CD4-positive, alpha-beta T cell treated with Interferon alpha-2 for 1 hour (primary cell): ENCODE measurements at places on chromosomes 6 and 20.

- DNase-seq: no peak
These were observed 533.9 kb downstream of the RFPL4B start for GRCh38 chr6:112881027-112881426.

GRCh38 chr6:37690964-37691735 is 6.5 kb downstream of the MDGA1 start:
- no peak for DNase-seq

DNA sequence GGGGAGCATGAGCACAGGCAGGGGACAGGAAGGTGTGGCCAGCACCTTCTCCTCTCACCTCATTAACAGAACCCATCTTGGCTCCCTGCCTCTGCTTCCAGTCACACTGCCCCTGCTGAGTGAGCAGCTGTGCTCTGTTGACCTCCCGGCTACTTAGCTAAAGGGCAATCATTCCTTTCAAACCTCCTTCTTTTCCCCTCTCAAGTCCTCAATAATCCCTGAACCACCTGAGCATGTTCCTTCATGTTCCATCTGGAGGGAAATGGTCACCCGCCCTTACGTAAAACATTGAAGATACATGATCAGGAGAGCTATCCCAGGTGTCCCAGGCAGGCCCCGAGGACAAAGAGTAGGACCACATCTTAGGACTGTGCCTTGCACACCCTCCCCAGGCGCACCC is 21.7 kb upstream of the MRPS10 start:
- DNase-seq: no peak

- no peak for DNase-seq
These were observed 6.1 kb downstream of the DNPH1 start for GRCh38 chr6:43223175-43223574.

GRCh38 chr20:48384147-48384818 is 443.5 kb downstream of the PREX1 start:
- DNase-seq: no peak

DNA sequence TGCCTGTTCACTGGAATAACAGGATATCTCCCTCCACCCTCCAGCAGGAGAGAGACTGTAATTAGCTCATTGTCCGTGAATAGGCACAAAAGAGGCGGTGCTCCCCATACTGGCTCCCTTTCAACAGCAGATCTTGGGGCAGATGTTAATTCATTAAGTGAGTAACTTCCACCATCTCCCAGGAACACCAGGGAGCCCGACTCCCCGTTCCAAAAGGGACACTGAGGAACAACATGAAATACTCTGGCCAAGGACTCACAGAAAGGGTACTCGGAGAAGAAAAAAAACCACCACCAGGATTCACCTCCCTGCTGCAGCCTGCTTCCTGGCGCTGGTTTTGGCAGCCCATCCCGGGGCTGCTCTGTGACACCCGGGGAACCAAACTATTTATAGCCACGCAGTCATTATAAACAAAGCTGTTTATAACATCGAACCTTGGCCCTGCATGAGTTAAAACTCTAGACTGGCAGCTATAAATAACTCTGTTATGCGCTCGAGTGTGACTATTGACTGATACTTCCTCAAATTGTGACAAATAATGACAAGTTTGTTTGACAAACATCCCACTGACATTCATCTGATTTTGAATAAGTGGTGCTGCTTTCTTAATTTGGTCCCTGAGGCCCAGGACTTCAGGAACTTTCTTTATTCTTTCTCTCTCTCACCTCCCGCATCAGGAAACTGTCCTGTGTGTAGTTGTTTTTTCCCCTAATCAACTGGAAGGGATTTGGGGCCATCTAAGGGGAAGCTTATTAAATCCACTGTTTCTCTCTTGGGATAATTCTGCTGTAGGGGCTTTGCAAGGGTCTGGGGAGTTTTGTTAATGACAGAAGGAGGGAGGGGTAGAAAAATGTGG is 521.6 kb downstream of the CD83 start:
- DNase-seq: peak; percentile 30

DNA sequence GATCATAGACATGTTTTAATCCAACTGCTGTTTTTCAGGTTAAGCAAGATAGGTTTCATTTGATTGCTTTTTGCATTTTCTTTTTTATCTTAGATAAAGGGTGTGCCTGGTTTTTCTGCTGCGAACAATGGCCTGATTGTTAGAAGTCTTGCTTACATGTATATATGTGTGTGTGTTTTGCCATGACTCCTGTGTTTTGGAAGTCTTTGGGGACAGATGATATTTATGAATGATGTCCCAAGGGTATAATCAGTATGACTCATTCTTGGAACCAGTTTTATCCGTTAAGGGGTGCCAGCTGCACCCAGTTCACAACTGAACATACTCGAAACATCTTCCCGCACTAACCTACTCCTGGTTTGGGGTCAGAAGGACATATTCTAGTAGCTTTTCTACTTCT is 230.1 kb upstream of the SUPT3H start:
- DNase-seq: no peak

DNA sequence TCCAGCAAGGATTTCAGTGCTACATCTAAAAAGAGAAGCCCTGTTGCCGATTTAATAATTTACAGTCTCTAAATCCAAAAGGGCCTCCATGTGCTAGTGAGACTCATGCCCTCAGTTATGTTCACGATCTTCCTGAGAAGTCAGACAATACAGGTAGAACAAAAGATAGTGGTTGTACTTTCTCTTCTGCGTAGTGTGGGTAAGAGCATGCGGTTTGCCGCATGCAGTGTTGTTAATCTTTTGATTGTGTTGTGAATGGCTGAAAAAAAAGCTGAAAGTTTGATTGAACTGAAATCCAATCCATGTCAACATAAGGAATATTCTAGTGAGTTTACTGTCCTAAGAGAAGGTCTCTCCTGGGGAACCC is 74.8 kb upstream of the AGPAT4 start:
- DNase-seq: no peak

DNA sequence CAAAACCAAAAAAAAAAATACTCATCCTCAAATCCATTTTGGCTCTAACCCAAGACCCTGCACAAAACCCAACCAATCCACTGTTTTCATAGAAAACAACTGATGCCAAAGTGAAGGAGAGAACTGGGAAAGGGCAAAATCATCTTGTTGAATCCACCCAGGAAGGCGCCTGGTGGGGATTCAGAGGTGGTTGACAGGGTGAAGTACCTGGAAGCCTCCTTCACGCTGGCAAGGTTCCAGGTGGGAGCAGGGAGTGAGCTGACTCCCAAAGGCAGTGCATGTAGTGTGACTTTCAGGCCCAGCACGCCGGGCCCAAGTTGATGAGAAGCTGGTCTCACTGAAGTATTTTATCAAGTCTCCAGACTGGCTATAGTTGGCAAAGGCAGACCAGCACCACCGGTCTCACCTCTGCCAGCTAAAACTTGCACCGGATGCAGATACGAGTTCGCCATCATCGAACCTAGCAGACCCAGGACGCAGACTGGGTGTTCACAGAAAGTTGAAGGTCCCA is 16.5 kb downstream of the PPP1R10 start:
- DNase-seq: no peak

DNA sequence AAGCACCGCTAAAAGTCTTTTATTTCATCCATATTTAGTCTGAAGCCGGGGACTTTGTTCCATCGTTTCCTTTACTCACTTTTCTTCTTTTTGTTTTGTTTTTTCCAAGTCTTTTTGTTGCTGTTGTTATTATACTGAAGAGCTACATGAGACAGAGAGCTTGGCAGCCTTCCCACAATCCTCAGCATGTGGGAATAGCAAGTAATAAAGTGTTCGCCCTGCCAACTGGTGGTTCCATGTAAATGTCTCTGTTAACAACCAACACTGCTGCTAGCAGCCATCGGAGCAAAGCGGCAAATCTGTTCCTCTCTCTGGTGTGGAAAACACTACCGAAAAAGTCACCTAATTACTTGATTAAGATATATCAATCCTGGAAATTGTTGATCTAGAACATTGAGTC is 437.8 kb upstream of the ID4 start:
- DNase-seq: no peak

DNA sequence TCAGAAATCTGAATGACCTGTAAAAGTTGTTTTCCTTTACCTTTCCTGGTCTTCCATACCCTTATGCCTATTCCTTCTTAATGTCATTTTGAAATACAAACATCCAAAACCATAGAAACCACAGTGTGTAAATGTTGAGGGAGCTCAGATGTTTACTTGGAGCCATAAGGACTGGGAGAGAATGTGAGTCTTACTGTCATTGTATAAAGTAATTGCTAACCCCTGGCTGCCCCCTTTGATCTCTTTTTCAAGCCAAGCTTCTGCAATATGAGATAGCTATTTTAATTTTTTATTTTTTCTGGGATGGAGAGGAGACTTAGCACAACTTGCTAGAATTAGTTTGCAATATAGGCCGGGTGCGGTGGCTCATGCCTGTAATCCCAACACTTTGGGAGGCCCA is 124.4 kb upstream of the AKIRIN2 start:
- no peak for DNase-seq

GRCh38 chr20:23024701-23025100 is 10.4 kb upstream of the SSTR4 start:
- DNase-seq: no peak

GRCh38 chr6:44650495-44650894 is 263.0 kb downstream of the CDC5L start:
- DNase-seq: no peak

GRCh38 chr20:34904202-34904621 is 27.8 kb downstream of the ACSS2 start:
- DNase-seq: no peak

DNA sequence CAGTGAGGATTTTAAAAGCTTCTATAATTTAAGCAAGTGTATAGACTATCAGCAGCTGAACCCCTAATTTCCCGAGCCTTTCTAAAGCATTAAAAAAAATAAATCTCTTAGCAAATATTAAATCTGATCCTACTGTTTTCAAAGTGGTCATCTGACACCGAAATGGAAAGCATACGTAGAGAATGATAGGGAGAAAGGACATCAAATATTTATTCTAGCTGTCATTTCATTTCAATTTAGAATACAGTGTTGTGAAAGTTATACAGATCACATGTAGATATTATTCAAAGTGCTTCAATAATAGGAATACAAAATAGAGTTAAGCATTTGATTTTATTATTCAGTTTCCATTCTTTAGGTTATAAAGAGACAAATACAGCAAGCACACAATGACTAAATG is 61.9 kb upstream of the PKIB start:
- no peak for DNase-seq

DNA sequence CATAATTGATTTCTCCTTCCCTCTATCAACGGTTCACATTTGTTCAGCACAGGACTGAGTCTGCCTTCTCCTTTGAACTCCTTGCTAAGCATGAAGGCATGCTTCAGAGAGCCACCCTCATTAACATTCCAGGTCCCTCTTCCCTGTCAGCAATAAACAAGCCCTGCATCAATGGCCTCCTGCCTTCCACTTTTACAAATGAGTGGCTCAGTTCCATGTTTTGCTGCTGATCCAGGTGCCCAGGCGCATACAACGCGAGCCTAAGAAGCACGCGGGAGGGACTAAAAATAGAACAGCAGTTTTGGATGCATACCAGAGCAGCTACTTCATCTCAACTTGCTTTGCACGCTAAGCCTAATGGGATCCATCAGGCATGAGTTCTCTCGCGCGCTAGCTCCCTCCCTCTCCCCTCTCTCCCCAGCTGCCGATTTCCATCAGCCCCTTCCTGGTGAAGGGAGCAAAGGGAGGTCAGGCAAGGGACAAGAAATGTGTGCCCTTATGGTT is 53.4 kb downstream of the TRAF3IP2 start:
- DNase-seq: no peak

DNA sequence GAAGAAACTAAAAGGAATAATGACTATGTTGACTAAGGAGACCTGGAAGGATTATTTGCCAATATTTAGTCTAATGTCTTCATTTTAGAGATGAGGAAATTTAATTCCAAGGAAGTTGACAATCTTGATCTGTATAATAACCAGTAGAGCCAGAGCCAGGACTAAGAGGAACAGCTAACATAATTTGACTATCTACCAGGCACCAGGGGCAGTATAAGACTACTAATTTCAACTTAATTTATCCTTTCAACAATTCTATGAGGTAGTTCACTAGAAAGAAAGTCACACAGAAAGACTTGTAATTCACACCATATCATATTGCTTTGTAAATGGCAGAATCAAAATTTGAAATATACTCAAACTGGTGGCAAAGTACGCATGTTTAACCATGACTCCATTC is 273.0 kb upstream of the STXBP5 start:
- no peak for DNase-seq

- DNase-seq: no peak
These were observed 79.0 kb upstream of the ZNF217 start for GRCh38 chr20:53672484-53673129.
